ENCODE measurements at places on chromosomes 5 and 9.

GRCh38 chr9:137688261-137688660, 69.5 kb downstream of the EHMT1 start:
- no peak for DNase-seq

GRCh38 chr9:38358390-38359296, 33.9 kb upstream of the ALDH1B1 start:
- no peak for DNase-seq

DNA sequence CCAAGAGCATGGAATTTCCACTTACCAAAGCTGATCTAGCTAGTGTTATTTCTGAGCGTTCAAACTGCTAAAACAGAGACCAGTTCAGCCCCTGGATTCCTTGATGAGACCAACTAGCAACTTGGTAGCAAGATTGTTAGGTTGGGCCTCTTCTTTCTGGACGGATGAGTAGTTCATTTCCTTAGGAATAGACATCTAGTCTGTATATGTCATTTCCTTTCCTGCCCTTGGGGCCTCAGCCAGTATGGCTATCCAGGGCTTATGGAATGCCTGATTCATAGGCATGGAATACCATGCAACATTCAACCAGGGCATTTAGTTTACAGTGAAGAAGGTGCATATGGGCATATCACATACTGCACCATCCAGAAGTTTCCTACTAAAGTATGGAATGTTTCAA, 14.5 kb upstream of the LPAR1 start:
- no peak for DNase-seq

DNA sequence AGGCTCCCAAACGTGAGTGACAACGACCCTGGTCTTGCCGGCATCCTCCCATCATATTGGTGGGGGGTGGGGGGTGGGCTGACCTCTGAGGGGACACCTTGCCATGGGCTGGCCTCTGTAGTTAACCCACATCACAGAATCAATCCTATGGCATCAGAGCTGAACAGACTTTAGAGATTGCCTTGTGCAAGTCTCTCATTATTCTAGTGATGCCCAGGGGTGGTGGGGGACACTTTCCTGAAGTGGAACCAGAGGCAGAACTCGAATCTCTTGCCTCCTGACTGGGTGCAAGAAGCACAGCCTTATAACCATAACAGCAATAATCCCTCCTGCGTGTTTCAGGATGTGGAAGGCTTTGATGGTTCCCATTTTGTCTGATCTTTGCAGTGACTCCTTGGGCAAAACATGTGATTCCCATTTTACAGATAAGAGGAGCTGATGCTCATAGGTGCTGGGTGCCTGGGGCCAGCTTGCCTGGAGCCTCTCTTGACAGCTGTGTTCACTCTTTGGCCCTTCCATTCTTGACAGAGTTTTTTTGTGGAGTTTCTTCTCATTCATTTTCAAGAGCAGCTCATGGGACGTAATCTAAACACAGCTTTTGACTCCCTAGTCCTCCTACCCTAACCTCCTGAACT, 18.6 kb upstream of the PITX1 start:
- DNase-seq, result no peak

GRCh38 chr9:124300312-124300711, 42.6 kb downstream of the NEK6 start:
- DNase-seq, result no peak

- no peak for DNase-seq
These were observed 116.1 kb downstream of the ARL15 start for GRCh38 chr5:54194318-54194717.

All from fibroblast of skin of left biceps (primary cell).